Neural progenitor cell (in vitro differentiated cells): ENCODE measurements at places on chromosomes 5 and 9. TPM values are rescaled to one million over a fixed set of nuclear protein-coding genes. Genes with fewer than 3 reads are reported as not detected.

DNA sequence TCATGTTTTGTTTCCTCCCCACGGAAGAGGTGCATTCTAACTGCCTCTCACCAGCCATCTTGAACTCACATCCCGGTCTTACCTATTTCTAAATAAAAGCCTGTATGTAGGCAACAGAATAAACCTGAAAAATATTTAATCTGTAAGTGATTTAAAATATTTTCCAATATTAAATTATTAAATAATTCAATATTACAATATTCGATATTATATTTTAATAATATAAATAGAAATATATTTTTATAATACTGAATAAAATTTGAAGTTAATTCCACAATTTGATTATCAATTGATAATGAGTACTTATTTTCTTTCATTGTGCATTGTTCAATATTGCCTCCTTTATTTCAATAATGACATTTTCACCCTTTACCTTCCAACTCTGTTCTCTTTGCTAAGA, 404.4 kb downstream of the CYLC2 start:
- no peaks in the 10 kb centered on the region for H3K36me3 ChIP-seq
- no peaks in the 10 kb centered on the region for H3K4me1 ChIP-seq
- H3K27me3 ChIP-seq, result no peaks in the 10 kb centered on the region
- no peak overlapping the region for H3K4me3 ChIP-seq

DNA sequence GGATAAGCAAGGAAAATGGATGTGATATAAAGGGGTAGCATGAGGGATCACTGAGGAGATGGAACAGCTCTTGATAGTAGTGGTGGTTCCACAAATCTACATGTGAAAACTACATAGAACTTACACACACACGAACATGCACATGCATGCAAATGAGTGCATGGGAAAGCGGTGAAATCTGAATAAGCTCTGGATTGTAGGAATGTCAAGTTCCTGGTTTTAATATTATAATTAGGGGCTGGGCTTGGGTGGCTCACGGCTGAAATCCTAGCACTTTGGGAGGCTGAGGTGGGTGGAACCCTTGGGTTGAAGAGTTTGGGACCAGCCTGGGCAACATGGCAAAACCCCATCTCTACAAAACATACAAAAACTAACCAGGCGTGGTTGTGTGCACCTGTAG, 13.1 kb upstream of the PDCL start:
- no peak overlapping the region for H3K4me3 ChIP-seq
- H3K36me3 ChIP-seq, result no peaks in the 10 kb centered on the region
- no peaks in the 10 kb centered on the region for H3K4me1 ChIP-seq
- no peak for DNase-seq
- no peaks in the 10 kb centered on the region for H3K27me3 ChIP-seq

DNA sequence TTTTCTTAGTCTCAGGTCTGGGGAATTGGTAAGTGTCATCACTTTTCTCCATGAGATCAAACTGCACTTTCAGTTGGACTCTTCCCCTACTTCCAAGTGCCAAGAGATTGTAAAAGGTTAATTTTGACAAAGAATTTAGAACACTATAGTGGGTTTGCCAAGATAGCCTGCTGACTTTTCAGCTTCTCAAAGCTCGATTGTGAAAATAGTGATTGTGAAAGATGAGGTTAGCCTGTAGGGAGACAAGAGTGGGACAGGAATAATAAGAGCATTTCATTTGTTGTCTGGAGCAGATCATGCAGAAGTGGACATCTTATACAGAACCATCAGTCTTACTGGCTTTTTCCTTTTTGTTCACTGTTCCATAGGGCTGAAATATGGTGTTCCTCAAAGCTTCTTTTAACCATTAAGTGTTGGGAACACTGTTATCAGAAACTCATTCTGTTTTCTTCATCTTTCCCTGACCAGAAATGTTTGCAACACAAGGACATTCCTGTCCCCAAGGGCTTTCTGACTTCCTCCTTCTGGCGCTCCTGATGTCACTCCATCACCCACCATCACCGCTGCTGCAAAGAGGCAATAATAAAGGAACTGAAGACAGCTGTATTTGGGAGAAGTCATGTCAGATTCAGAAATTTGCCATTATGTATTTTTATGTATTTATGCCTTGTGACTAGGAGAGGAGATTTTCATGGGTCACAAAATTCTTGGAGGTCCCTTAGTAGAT, 11.6 kb upstream of the SPTAN1 start:
- H3K36me3 ChIP-seq, result no peaks in the 10 kb centered on the region
- DNase-seq, result no peak
- no peaks in the 10 kb centered on the region for H3K4me1 ChIP-seq
- H3K27ac ChIP-seq, result no peak overlapping the region
- H3K27me3 ChIP-seq, result no peaks in the 10 kb centered on the region

Gene ZNF474
- total RNA-seq, result 0.40 and 1.3 TPM in 2 replicates

DNA sequence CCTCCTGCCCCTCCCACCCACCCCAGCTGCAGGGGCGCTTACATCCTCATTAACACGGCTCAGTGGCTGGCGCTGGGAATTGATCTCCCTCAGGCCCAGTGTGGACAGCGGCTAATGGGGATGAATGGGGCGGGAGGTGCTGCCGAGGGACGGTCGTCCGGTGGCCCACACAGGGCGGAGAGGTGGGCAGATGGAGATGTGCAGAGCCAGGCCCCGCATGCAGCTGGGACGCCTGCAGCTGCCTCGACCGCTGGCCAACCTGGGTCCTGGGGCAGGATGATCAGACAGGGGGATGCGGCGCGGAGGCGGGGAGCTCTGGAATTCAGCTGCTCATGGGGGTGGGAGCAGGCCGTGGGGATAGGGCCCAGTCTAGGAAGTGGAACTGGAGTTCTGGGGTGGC, 17.6 kb downstream of the TSPAN17 start:
- no peaks in the 10 kb centered on the region for H3K36me3 ChIP-seq
- peak; percentile 83 for DNase-seq
- peak overlapping the region; percentile 15 for H3K4me3 ChIP-seq
- peaks cover 14% of the 10 kb centered on the region for H3K4me1 ChIP-seq
- no peak overlapping the region for H3K27ac ChIP-seq
- no peaks in the 10 kb centered on the region for H3K27me3 ChIP-seq

- H3K4me1 ChIP-seq, result no peaks in the 10 kb centered on the region
- H3K27ac ChIP-seq, result no peak overlapping the region
- no peak for DNase-seq
- no peaks in the 10 kb centered on the region for H3K27me3 ChIP-seq
- H3K36me3 ChIP-seq, result no peaks in the 10 kb centered on the region
These were observed 8.5 kb downstream of the ZDHHC12 start for GRCh38 chr9:128715436-128715750.
